ENCODE measurements at places on chromosomes 12 and 14. TPM values are rescaled to one million over a fixed set of nuclear protein-coding genes. Genes with fewer than 3 reads are reported as not detected.

DNAJC22 gene
- total RNA-seq = not detected

PAH gene
- 0.23 TPM for total RNA-seq

NFE2 gene
- 0.37 TPM for total RNA-seq

DNA sequence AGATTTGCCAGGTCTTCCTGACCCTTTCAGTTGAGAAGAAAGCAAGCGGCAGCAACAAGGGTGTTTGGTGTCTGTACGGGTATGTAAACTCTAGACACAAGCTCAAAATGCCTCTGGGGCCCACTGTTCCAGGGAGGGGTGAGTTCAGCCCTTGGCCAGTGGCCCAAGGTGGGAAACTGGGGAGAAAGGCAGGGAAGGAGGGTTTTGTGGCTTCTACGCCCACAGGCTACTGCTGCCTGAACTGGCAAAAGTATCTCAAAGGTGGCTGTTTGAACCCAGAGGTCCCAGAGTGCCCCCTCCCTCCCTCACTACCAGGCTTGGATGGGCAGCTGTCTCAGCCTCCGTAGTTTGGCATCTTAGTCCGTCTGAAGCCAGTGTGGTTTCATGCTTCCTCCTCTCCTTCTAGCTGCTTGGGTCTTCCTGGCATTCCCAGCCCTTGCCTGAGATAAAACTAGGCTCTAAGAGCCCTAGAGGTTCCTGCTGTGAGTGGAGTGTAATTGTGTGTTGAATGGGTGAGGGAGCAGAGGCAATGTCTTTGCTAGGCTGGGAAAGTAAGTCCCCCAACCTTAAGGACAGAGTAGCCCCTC lies 5.5 kb downstream of the HOXC5 start:
- peaks cover 26% of the 10 kb centered on the region for H3K4me1 ChIP-seq
- peak; percentile 61 for DNase-seq
- no peak overlapping the region for H3K4me3 ChIP-seq
- H3K27ac ChIP-seq = peak overlapping the region; percentile 22
- no peaks in the 10 kb centered on the region for H3K36me3 ChIP-seq

DNA sequence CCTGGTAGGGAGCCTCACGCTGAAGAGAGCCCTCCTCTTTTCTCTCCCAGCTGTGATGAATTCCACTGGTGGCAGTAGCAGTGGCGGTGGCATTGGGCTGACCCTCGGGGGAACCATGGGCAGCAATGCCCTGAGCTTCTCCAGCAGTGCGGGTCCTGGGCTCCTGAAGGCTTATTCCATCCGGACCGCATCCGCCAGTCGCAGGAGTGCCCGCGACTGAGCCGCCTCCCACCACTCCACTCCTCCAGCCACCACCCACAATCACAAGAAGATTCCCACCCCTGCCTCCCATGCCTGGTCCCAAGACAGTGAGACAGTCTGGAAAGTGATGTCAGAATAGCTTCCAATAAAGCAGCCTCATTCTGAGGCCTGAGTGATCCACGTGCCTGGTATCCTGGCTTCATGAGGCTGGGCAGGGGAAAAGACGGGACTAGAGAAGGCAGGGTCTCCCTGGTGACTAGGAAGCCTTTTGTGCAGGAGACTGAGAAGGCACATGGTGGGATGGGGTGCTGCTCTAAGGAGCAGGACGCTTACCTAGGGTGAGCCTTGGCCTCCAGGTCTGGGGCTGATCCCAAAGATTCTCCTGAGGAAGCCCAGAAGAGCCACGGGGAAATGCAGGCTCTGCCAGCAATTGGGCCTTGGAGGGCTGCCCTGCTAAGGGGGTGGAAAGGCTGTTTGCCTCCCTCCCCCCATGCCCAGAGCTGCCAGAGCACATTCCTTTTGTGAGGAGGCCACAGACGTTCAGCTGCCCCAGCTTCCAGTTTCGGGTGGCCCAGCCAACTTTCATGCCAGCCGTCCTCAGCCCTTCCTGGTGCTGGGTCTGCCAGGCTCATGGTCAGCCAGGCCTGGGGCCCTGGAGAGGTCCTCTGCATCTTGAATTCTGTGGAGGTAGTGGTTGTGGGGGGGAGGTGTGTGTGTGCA lies 15.8 kb downstream of the KRT7 start:
- no peaks in the 10 kb centered on the region for H3K27me3 ChIP-seq
- H3K36me3 ChIP-seq = no peaks in the 10 kb centered on the region
- no peak overlapping the region for H3K4me3 ChIP-seq
- peak; percentile 13 for DNase-seq

DNA sequence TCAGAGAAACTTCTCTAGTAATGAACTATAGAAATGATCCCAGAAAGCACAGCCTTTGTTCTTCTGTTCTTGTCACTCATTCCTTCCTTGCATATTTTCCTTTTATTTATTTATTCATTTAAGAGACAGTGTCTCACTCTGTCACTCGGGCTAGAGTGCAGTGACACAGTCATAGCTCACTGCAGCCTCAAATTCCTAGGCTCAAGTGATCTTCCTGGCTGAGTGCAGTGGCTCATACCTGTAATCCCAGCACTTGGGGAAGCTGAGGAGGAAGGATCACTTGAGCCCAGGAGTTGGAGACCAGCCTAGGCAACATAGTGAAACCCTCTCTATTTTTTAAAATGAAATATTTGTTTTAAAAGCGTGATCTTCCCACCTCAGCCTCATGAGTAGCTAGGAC lies 11.5 kb downstream of the TECPR2 start:
- no peaks in the 10 kb centered on the region for H3K36me3 ChIP-seq
- no peak overlapping the region for H3K27ac ChIP-seq
- no peak overlapping the region for H3K4me3 ChIP-seq

- DNase-seq = no peak
- H3K36me3 ChIP-seq = no peaks in the 10 kb centered on the region
- no peaks in the 10 kb centered on the region for H3K4me1 ChIP-seq
These were observed 79.3 kb upstream of the TSPAN11 start for GRCh38 chr12:30847259-30847658.

DNA sequence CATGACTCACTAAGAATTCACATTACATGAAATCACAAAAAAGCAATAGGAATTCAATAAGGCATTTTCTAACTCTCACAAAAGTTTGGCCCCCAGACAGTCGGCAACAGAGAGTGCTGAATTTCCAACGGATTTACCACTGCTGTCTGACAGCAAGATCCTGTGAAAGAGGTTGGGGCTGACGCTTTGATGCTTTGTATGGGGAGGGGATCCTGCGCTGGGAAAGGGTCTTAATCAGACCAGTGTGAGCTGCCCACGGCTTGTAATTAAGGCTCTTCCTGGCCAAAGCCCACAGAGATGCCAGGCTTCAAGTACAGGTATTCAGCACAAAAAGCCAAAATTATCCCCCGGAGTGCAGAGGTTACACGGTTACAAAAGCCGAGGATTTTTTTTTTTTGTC lies 66.8 kb upstream of the TMCC3 start:
- peaks cover 10% of the 10 kb centered on the region for H3K4me1 ChIP-seq
- H3K27ac ChIP-seq = no peak overlapping the region
- H3K4me3 ChIP-seq = no peak overlapping the region

GRCh38 chr14:46747001-46747652 lies 95.5 kb upstream of the RPL10L start:
- DNase-seq = no peak
- no peak overlapping the region for H3K27ac ChIP-seq
- H3K27me3 ChIP-seq = no peaks in the 10 kb centered on the region

- no peak overlapping the region for H3K27ac ChIP-seq
- H3K4me1 ChIP-seq = no peaks in the 10 kb centered on the region
- no peak for DNase-seq
- no peak overlapping the region for H3K4me3 ChIP-seq
- no peaks in the 10 kb centered on the region for H3K36me3 ChIP-seq
These were observed 27.6 kb downstream of the CACNA2D4 start for GRCh38 chr12:1890810-1891209.
